Activated CD8-positive, alpha-beta T cell treated with anti-CD3 and anti-CD28 coated beads for 36 hours (primary cell): ENCODE measurements at places on chromosomes 12 and 14.

DNA sequence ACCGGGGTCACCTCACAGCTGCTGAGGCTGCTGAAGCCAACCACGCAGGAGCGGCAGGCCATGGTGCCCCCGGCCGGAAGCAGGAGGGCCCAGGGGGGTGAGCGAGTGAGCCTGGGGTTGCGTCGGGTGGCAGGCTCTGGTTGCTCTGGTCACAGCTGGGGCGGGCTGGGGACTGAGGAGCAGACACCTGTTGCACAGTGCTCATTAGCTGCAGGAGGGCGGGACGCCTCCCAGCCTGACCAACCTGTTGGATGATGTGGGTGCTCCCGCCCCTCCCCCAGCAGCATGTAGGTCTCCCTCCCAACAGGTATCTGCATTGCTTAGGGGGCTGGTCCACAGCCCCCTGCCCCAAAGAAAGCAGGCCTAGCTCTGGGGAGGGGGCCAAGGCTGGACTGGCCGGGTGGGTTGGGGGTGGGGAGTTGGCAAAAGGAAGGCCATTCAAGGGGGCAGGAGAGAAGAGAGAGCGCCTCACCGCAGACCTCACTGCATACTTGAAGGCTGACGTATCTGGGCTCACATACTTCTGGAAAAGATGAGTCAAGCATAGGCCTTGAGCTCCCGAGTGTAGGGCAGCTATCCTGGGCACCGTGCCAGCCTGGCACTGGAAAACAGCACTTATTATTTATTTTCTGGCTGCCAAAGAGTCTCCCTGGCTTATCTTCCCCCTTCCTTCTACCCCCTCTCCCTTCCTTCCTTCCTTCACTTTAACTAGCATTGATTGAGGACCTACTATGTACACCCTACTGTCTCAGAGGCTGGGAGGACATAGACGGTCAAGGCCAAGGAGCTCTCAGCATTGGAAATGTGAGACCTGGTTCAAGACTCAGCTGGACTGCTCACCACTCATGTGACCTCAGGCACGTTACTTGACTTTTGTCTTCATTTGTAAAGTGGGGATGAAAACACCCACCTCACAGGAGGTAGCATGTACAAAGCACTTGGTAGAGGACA lies at the start of gene KRT80:
Gene KRT80, minus strand, starts transcription at position 174 of the 951 bp plus-strand sequence. Its CDS starts 112 bp downstream, at position 62.
- DNase-seq = peak; percentile 44

- DNase-seq = no peak
Measured at GRCh38 chr12:79486154-79486553, 204.6 kb downstream of the PAWR start.

GRCh38 chr14:30528778-30529642 lies 29.9 kb upstream of the G2E3 start:
- DNase-seq = no peak

- DNase-seq = peak; percentile 72
Measured at GRCh38 chr12:47636908-47637780, 68.7 kb downstream of the RPAP3 start.

GRCh38 chr14:72605096-72605920 lies 288.6 kb downstream of the DPF3 start:
- DNase-seq = no peak

GRCh38 chr12:52305921-52306705 lies 14.8 kb upstream of the KRT81 start:
- DNase-seq = peak; percentile 12

DNA sequence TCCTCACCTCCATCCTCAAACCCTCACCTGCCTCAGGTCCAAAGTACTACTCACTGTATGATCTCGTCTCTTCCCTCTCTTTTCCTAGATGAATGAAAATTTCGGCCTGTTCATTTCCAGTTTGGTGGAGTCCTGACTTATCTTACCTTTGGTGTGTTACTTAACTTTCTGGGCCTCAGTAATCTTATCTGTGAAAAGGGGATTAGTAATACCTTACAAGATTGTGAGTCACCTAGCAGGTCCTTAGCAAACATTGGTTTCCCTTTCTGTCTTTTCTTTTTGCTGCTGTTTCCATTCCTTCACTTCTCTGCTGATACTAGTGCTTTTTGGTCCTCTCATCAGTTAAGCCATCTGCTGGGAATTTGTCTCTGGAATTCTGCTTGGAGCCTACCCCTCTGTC lies 52.8 kb downstream of the AKAP6 start:
- no peak for DNase-seq

DNA sequence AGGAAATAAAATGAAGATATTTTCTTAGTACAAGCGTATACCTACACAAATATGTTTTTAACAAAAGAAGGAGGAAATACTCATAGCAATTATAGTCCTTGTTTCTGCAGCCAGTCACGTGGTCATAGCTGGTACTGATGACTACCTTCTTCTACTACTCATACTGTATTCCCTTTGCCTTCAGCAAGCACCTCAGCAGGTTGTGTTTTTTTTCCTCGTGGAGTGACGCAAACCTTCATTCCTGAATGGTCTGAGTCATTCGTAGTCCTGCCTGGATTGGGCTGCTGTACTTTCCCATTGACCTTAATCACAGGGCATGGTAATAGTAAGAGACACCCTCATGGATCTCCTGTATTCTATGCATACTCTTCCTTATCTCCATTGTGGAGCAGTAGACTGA lies 25.7 kb upstream of the SLC16A7 start:
- no peak for DNase-seq

DNA sequence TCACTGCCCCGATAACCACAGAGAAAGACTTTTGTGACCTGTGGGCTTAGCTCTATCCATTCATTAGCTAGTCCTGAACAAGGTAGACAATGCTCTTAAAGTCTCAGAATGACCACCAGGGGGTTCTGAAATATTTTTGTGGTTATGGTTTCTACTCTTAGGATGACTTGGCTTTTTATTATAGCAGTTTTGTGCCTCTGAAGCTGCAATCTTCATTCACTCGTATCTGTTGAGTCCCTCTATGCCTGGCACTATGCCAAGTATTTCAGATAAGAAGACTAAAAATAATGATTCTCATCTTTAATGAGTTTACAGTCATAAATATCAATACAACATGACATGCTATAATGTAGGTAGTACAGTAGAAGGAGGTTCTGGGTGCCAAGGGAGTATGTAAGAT lies 130.8 kb upstream of the TRHDE start:
- DNase-seq = no peak

- DNase-seq = peak; percentile 39
Measured at GRCh38 chr12:71746974-71747611, 7.6 kb upstream of the RAB21 start.

DNA sequence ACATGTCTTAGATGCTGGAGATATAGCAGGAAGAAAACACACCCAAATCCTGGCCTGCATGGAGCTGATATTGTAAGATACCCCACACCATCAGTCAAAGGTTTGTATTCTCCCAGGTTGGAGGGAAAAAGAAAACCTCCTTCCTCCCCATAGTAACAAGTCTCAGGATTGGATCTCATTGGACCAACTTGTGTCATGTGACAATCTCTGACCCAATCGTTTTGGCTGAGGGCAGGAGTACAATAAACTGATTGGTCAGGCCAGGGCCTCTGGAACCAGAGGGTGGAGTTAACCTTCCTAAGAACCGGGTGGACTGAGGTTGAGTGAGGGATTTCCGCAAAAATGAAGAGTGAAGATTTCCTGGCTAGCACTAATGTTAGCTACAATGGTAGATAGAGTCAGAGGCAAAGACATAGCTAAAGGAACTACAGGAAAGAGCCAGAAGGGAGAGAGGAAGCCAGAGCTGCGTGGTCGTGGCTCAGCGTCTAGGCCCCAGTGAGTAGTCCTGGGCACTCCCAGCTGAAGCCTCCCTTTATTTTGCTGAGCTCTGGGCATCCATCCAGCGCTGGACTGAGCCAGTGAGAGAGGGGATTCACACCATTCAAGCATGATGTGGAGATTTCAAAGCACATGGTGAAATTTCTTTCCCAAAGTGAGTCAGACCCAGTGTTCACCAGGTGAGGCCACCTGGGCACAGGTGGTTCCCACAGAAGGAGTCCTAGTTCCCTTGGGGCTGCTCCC lies 219.9 kb downstream of the AACS start:
- DNase-seq = no peak

- no peak for DNase-seq
Measured at GRCh38 chr14:68506021-68506644, 286.7 kb downstream of the ZFP36L1 start.

DNA sequence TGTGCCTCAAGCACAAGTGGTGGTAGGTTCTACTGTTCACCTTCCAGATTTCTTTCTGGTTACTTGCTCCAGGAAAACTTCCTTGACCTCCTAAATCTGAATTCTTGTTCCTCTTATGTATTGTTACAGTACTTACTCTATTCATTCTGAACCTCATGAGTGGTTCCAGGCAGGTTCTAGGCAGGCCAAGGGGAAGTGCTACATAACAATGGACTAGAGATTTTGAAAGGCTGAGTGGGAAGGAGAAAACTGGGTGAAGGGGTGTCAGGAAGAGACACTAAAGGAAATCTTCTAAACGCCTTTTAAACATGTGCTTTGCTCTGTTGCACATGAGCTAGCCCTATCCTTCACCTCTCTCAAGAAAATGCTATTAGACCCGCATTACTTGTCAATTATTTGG lies 1.6 kb downstream of the YARS2 start:
- no peak for DNase-seq

DNA sequence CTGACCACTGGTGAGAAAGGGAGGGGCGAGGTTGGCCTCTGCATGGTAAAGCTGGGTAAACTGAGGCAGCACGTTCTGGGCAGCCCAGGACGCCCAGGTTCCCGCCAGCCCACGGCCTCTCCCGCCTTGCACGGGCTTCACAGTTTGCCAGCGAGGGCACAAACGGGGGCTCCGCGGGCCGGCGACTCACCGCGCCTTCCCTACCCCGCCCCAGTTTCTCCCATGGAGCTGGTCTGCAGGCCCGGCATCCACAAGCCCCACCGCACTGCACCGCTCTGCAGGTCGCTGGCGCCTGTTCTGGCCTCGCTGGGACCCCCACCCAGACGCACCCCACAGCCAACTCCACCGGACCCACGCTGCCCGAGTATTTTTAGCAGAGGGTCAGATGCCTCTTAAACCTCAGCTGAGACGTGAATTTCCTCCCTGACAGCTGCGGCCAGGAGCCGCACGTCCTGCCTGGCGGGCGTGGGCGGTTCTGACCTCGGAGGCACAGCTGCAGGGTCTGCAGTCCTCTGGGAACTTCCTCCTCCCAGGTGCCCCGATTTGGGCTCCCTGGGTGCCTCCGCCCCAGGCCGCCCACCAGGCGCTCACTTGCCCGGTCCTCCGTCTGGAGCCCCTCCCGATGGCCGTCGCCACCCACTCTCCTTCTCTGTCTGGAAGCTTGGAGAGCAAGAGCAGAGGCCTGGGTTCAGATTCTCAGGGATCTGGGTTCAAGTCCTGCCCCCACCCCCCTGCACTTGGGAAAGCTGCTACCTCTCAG lies 29.5 kb upstream of the INF2 start:
- peak; percentile 28 for DNase-seq

- DNase-seq = no peak
Measured at GRCh38 chr12:131013118-131013517, 59.4 kb downstream of the ADGRD1 start.

GRCh38 chr12:6062757-6063735 lies 61.4 kb downstream of the VWF start:
- DNase-seq = peak; percentile 73

DNA sequence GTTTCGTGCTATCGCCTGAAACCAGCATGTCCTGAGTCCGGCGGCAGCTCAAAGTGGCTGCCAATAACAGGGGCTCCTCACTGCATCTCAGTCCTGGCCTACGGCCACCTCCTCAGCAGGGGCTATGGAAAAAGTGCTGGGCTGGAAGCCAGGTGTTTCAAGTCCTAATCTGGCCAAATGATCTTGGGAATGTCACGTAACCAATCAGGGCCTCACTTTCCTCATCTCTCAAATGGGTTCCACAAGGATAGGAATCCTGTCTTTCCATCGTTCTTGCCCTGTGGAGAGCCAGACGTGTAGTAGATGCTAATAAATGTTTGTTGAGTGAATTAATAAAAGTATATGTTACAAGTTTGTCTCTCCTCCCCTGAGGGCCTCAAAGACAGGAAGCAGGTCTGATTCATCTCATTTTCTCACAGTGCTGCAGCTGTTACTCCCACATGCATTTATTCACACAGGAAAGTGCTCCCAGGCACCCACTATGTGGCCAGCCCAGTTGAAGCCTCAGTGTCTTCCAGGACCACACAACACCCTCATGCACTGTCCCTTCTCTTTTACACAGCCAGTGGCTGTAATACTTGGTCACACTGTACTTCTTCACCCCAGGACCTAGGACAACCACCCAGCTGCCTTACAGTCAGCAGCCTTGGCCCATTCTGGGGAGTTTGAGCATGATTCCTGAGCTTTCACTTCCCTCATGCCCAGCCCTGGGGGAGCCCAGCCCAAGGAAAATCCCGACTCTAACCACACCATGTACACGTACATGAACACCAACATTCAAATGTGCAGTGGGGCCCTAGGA lies 5.0 kb downstream of the CMKLR1 start:
- DNase-seq = peak; percentile 44

GRCh38 chr14:101713621-101714349 lies 47.7 kb upstream of the PPP2R5C start:
- no peak for DNase-seq

- no peak for DNase-seq
Measured at GRCh38 chr14:32233260-32233659, 30.2 kb upstream of the RNU6-8 start.

DNA sequence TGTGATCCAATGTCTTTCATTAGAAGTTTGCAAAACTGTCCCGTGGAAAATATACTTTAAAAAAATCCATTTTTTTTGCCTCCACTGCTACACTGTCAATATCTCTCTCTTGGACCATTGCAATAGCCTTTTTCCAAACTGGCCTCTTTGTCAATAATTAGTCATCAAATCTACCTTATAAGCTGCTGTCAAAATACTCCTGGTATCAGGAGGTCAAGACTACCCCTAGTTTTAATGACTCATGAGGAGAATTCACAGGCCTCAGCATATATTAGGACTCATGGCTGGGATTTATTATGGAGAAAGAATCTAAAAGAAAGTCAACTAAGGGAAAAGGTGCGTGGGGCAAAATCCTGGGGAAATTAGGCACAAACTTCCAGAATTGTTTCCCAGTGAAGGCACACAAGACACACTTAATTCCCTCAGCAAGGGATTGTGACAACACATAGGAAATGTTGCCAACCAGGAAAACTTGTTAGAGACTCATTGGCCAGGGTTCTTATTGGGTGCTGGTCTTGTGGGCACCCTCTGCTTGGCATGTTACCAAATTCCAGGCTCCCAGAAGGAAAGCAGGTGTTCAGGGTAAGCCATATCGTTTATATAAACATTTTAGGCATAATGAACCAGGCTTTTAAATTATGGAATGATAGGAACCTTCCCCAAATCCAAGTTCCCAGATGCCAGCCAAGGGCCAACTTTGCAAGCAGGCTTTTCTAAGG lies 56.1 kb downstream of the TMEM117 start:
- DNase-seq = no peak
